ENCODE measurements at places on chromosomes 2 and 18.

- DNase-seq, result no peak
These were observed 282.9 kb upstream of the KCNH7 start for GRCh38 chr2:163121483-163121882.

DNA sequence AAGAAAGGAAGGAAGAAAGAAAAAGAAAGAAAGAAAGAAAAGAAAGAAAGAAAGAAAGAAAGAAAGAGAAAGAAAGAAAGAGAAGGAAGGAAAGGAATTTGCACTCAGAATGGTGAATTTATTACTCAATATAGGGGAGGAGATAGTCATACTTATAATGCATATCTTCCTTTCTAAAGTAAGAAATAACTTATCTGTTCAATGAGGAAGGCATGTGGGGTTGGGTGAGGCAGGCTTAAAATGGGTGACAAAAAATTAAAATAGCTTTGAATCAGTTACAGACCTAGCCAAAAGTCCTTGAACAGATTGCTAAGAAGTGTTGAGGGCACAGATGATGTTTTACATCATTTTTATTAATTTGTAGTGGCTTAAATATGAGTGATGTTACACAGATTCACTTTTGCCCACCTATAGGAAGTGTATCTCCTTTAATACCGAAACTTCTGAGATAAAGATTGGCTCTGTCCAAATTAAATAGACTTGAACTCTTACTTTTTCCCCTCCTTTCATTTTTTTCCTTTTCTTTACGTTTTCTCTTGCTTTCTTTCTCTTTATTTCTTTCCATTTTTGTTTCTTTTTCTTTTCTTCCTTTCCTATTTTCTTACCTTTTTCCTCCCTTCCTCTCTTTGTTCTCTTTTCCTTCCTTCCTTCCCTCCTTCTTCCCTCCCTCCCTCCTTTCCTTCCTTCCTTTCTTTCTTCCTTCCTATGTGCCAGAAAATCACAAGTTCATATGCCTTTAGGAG is 14.8 kb upstream of the DSC2 start:
- DNase-seq, result no peak

- peak; percentile 13 for DNase-seq
These were observed 85.9 kb upstream of the CCBE1 start for GRCh38 chr18:59783138-59783537.

DNA sequence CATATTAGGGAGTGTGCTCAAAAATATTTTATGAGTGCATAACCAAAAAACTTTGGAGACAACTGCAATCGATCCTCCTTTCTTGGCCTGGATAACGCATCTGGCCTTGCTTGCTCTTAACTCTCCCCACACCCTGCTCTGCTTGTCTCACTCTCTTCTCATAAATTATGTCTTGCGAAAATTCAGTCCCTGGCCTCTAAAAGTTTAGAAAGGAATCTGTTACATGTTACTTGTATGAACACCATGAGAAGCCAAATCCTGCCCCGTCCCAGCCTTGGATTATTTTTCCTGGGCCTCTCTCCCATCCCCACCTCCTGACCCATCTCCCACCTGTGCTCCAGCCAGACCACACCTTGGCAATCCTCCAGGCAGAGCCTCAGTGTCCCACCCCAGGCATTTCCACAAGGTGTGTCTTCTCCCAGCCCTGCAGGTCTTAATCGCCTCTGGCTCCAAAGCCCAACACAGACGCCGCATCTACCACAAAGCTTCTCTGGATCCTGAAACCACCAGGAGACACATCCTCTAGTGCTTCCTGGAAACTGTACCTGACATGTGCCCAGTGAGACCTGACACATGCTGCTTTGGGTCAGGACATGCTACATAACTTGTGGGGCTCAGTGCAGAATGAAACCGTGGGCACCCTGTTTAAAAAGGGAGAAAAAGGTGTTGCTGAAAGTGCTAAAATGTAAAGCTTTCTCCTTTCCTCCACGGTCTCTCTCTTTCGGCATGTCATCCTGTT is 99.6 kb upstream of the ST3GAL5 start:
- no peak for DNase-seq

DNA sequence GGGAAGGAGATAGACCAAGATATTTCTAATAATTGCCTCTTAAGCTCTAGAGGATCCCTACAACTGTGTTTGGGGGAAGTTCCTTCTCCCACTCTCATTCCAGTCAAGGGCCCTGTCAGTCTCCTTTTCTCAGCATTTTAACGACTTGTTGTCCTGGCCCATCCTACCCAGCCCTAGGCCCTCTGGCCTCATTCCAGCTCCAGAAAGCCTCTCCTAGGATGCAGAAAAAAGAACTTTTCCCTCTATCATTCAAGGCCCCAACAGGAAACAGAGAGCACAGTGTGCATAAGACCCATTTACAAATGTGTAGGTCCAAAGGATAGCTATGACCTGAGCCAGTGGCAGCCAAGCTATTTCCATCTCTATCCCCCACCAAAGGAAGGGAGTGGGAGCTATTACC is 14.0 kb downstream of the PKDCC start:
- no peak for DNase-seq

DNA sequence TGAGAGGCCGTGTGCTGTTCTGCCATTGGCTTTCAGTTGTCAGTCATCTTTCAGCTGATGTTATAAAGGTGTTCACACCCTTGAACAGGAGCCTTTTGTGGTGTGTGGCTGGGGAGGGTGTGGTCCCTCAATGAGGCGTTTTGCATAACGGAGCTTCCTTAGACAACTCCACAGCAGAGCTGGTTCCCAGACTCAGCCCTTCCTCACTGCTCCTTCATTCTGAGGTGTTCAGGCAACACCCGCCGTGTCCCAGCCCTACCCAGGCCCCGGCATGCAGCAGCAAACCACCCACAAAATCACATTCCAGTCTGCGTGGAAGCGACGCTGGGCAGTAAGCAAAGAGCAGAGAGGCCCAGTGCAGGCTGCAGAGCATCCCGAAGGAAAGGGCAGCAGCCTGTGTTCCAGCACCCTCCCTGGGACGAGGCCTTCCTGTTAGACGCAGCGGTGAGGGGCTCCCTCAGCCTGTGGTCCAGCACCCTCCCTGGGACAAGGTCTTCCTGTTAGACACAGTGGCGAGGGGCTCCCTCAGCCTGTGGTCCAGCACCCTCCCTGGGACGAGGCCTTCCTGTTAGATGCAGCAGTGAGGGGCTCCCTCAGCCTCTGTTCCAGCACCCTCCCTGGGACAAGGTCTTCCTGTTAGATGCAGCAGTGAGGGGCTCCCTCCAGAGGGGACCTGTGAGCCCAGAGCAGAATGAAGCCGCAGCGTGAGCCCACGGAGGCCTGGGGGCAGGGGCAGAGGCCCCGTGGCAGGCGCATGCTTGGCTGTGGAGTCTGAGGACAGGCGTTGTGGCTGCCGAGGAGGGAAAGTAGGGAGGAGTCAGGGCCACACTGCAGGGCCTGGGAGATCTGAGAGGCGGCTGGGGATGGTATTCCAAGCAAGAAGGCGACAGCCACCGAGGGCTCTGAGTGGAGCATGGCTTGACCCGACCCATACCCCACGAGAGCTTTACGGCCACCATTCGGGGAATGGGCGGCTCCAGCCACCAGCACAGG is 201.8 kb upstream of the HDAC4 start:
- peak; percentile 92 for DNase-seq

- DNase-seq, result no peak
These were observed 66.9 kb upstream of the ITM2C start for GRCh38 chr2:230797515-230798495.

DNA sequence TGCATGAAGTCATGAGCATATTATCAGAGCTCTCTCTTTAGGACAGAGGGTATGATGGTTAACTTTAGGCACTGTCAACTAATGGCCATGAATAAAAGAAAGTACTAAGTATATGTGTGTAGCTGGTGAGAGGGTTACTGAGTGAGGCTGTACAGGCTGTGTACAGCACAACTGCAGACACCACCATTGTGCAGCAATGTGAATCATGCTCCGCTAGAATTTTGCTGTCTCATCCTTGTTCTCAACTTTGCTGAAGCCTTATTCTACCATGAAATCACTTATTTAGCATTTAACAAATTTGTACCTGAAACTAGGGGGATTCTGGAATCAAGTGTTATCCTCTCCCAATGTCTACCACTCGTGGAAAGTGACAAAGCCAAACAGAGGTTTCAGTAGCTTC is 414.9 kb downstream of the PLCL1 start:
- no peak for DNase-seq

DNA sequence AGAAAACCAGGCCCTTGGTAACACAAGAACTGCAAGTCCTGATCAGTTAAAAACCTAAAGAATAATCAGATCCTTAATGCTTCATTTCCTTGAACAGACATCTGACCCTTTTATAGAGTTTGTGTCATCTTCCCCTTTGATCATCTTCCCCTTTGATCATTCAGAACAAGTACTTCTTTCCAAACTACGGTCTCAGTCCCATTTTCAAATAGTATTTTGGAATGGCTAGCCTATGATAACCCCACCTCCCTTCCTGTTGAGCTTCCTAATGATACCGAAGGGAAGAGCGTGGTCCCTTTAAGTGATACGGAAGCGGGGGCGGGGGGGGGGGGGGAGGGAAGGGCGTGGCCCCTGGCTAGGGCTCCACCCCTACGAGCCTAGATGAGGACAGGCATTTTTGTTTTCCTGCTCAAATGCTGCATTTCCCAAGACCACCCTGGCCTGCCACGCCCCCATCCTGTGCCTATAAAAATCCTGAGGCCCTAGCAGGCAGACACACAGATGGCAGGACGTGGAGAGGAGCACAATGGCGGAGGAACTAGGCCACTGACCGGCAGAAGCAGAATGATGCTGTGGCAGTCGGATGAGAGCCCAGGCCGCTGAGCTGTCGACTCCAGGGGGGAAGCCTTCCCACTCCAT is 24.1 kb upstream of the CHRNA1 start:
- DNase-seq, result no peak

DNA sequence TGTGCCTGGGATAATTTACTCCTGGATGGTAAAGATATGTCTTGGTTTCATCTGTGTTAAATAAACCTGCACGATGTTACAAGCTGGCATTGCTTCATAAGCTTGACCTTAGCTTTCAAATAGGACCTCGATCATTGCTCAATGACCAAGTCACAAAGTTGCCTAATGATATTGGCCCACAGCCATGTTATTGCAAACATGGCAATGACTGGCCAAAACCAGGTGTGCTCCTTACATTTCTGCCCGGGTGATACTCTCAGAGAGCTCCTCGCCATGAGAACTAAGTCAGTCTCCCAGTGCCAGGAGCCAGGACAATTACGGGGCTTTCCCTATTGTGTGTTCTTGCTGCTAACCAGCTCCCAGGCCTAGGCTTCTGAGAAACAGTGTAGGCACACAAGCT is 72.5 kb upstream of the CYP1B1 start:
- DNase-seq, result no peak
